ENCODE measurements at places on chromosomes 11 and 22.

DNA sequence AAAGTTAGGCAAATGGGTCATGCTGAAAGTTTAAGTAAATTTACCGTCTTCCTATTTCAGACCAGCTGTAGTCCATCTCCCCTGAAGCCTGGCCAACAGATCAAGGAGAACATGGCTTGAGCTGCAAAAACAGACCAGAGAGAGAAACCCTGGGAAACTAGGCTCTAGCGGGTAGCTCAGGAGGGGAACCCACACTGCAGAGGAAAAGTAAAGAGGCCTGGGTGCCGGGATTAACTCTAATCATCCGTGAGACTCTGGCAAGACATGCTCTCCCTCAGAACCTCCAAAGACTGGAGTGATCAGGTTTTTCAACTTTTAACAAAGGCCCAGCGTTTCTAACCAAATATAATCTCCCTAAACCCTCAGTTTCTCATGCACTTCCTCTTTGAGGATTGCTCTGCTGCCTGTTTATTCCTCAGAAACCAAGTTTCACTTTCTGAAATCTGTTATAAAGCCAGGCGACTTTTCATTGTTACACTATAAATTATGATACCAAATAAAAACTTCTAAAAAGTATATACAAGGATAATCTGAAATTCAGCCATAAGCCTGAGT is 67.5 kb downstream of the GAB2 start:
- no peak for DNase-seq

GRCh38 chr22:27181537-27181936 is 524.1 kb downstream of the MIAT start:
- no peak for DNase-seq

DNA sequence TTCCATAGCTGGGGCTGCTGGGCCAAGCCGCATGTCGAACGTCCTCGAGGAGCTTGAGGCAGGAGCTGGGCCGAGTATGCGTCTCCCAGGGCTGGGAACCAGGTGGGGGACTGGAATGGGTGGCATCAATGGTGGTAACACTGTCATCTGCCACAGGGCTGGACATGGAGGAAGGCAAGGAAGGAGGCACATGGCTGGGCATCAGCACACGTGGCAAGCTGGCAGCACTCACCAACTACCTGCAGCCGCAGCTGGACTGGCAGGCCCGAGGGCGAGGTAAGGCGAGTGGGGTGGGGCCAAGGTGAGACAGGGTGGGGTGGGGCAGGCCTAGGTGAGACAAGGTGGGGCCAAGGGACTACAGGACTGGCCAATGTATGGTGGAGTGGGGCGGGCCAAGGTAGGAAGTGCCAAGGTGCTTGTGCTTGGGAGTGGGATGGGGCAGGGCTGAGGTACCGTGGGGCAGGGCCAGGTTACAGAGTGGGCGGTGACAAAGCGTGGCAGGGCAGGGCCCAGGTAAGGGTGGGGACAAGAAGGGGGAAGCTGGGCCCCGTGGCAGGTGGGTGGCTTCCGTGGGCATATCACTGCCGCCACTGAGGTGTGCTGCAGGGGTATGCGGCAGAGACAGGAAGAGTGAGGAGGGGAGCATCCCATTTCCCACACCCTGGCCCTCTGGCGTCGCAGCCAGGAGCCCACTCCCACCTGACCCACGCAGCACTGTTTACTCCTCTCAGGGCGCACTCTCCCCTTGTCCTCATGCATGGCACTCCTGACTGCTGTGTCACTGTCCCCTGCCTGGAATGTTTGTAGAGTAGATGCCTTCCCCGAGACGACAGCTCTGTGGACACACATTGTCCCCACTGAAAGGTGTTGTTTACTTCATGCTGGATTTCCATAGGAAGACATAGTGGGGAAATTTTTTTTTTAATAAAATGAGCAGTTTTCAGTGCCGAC is 27.5 kb upstream of the DGCR8 start:
- no peak for DNase-seq

DNA sequence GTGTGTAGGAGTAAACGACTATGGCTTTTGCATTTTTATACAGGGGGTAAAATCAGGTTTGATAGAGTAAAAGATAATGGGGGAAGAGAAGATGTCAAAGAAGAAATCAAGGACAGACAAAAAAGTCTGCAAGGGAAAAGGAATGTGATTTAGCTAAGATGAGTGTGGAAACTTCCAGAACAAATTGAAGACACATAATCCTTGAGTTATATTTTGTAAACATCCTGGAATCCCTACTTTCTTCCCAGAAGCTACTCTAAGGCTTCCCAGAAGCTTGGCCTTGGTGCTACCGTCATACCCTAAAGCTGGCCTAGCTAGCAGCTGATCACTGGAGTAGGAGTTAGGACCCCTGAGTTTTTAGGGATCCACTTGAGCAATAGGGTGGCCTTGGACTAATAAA is 82.4 kb downstream of the BLID start:
- DNase-seq = no peak

- DNase-seq = no peak
Observed at GRCh38 chr11:99766811-99767210, 746.1 kb downstream of the CNTN5 start.

Measured in stimulated activated naive CD4-positive, alpha-beta T cell (primary cell).